ENCODE measurements at places on chromosomes 16 and 17.

- no peak for DNase-seq
Measured at GRCh38 chr17:28957277-28957991, 6.1 kb upstream of the PHF12 start.

DNA sequence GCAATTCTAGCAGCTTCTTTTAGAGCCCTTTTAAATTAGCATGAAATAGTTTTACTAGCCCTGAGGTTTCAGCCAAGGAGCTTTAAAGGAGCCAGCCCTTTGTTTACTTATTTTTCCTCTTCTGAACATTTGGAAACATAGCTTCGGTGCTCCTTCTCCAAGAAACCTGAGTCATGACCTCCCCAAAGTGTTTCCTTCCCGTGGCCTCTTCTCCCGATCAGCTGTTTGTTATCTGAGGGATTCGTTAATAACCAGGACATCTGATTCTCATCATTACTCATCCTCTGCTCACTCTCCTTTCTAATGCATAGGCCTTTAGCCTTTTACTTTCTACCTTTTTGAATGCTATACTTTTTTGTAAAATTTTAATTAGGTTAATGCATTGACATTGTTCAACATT, 204.5 kb downstream of the WWOX start:
- DNase-seq = no peak

DNA sequence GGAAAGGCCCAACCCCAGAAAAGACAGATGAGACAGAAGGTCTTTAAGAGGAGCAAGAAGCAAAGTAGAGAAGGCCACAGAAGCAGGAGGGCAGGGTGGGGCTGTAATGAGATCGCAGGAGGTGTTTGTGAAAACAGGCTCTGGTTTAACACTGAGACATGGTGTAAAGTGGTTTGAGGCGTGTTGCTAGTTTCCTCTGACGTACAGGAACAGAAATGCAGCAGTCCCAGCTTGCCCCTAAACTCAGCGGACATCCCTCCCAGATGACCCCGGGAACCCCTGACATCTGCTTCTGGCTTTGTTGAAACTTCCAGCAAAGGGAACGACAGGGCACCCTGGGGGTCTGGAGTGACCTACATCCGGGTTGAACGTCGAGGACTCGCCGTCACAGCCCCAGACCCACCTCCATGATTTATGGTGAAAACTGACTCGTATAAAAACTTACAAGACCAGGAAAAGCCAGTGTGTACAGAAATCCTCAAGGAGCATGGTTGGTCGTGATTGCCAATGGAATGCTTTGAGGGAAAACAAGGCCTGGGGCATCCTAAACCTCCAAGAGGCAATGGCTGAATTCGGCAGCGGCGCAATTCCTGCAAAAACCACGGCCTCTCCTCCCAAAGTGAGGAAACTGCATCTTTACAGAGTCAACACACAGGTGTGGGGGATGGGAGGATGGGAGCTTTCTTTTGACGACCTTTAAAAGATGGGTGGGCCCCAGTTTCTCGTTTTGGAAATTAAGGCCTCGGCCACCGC, 25.8 kb downstream of the LITAF start:
- no peak for DNase-seq

DNA sequence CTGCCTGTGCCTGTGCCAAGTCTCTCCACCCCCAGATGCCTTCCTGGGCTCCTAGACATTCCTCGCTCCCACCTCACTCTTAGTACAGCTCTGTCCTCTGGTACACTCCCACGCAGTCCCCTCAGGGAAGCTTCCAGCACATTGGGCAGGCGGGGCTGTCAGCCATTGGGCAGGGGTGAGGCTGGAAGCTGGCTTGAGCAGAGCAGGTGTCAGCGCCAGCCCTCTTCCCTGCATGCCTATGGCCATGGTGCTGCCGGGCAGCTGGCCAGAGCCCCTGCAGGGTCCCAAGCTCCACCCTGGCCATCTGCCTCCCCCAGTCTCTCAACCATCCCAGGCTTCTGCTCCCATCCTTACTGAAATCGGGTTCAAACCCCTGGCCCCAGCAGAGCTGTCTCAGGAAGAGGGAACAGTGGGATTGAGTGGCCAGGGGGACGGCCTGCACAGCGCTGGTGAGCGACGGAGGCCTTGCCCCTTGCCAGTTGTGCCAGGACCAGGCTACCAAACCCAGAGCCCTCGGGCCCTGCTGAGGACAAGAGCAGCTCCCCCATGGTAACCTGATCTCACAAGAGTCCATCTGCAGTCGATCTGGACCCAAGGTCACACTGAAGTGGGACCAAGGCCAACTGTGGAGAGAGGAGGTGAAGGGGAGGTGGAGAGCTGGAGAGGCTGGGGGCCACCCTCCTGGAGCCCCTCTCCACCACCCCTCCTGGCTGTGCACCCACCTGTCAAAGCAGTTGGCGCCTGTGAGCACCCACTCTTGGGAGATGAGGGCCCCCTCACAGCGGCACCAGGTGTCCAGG, 2.4 kb upstream of the B9D1 start:
- DNase-seq = no peak

GRCh38 chr16:58336332-58337089, 41.7 kb upstream of the PRSS54 start:
- peak; percentile 68 for DNase-seq

- DNase-seq = no peak
Measured at GRCh38 chr17:76458580-76459490, 5.9 kb upstream of the UBE2O start.

GRCh38 chr17:5049314-5049841, 14.2 kb upstream of the SLC52A1 start:
- no peak for DNase-seq

DNA sequence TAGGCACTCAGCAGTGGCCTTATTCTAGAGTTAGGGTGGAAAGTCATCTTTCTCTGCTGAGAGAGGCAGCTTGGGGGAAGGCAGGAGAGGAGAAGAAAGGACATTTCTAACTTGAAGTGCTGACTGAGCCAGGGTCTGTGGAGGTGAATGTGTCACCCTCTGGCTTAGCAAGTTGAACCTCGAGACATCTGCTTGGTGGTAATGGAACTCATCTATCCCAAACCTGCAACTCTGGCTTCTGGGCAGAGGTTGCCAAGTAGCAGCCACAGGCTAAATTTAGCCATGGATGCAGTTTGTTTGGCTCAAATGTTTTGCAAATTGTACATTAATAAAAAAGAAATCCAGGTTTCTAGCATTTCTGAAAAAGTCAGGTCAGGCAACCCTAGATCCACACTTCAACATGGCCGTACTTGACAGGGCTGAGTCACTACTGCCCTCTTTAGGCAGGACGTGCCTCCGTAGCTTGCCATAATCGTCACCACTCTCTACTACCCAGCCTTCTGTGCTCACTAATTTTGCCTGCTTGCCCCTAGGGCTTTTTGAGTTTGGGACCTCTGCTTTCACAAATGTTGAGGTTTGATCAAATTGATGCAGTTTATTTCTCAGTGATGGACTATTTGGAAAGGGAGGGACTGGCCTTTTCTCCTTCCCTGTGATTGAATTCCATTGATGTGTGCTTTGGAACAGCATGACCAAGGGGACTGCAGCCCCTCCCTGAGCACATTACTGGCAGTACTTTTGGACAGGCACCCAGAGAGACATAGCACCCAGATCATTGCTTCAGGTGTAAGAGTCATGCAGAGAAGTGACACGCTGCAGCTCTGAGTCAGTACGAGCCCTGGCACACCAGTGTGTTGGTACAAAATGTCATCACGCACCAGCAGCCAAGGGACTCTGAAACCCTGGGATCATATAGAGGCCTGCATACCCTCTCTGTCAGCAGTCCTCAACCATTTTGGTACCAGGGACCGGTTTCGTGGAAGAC, 5.2 kb downstream of the CDH13 start:
- DNase-seq = no peak

DNA sequence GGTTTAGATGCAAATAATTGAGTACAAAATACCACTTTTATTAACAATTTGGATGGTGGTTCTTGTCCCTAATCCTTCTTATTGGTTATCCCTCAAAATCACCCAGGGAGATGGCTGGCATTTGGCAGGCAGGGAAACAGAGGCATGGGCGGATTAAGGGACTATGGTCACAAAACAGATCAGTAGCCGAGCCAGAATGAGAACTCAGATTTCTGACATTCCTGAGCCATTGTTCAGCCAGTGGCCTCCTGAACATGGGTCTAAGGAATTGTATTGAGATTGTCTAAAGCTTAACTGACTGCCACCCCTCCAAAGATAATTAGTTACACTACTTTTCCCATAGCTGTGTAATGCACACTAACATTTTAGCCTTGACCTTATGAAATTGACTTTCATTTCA, 88.4 kb downstream of the CHD9NB start:
- no peak for DNase-seq

- DNase-seq = peak; percentile 66
Measured at GRCh38 chr17:45293413-45294211, 23.2 kb downstream of the MAP3K14 start.

GRCh38 chr16:78677181-78677731, 577.8 kb downstream of the WWOX start:
- no peak for DNase-seq

DNA sequence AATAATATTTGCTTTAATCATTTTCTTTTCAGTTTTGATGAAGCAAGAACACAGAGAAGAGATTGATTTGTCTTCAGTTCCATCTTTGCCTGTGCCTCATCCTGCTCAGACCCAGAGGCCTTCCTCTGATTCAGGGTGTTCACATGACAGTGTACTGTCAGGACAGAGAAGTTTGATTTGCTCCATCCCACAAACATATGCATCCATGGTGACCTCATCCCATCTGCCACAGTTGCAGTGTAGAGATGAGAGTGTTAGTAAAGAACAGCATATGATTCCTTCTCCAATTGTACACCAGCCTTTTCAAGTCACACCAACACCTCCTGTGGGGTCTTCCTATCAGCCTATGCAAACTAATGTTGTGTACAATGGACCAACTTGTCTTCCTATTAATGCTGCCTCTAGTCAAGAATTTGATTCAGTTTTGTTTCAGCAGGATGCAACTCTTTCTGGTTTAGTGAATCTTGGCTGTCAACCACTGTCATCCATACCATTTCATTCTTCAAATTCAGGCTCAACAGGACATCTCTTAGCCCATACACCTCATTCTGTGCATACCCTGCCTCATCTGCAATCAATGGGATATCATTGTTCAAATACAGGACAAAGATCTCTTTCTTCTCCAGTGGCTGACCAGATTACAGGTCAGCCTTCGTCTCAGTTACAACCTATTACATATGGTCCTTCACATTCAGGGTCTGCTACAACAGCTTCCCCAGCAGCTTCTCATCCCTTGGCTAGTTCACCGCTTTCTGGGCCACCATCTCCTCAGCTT, 45.0 kb downstream of the ESRP2 start:
- DNase-seq = peak; percentile 83

DNA sequence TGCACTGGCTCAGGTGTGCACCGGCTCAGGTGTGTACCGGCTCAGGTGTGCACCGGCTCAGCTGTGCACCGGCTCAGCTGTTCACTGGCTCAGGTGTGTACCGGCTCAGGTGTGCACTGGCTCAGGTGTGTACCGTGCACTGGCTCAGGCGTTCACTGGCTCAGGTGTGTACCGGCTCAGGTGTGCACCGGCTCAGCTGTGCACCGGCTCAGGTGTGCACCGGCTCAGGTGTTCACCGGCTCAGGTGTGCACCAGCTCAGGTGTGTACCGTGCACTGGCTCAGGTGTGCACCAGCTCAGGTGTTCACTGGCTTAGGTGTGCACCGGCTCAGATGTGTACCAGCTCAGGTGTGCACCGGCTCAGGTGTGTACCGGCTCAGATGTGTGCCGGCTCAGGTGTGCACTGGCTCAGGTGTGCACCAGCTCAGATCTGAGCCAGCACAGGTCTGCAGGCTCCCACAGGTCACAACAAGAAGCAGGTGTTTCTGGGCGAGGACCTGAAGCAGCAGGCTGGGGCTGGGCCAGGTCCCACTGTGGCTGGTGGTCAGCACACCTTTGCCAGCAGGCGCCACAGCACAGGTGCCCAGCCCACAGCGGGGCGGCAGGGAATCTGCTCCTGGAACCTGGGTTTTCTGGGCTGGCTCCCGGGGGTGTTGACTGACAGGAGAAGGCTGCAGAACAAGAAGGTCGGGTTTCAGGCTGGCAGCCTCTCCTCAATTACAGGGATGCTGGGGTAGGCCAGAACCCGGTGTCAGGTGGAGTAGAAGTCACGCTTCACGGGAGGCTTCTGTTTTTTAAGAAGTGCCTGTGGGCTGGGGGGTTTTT, 17.2 kb downstream of the METRNL start:
- no peak for DNase-seq

GRCh38 chr17:2814481-2815341, 18.5 kb downstream of the RAP1GAP2 start:
- no peak for DNase-seq

DNA sequence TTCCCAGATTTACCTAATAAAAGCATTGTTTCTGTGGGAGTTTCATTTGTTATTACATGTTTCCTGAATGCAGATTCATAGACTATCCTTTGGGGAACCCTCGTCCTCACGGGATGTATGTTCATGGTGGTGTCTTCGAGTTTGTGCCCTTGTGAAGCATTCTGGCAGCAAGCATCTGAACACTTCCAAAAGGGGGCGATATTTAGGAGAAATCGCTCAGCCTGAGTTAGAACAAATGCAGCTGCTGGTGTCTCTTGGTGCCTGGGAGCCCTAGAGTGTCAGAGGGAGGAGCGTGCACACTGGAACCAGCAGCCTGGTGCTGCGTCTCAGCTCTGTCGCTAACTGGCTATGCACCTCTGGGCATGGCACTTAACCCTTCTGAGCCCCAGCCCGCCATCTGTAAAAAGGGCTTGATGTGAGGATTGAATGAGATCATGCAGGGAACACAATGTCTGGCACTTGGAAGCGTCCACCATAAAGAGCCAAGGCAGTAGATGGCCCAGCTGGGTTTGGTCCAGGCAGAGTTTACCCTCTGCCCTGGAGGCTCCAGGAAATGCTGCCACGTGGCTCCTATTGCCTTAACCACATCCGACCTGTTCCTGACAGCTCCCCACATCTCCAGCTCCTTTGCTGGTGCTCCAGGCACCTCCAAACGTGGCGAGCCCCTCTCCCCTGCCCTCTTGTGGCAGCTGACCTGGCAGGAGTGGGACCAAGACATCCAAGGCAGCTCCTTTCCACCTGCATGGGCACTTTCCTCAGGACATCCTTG, 25.0 kb upstream of the C16orf78 start:
- no peak for DNase-seq

DNA sequence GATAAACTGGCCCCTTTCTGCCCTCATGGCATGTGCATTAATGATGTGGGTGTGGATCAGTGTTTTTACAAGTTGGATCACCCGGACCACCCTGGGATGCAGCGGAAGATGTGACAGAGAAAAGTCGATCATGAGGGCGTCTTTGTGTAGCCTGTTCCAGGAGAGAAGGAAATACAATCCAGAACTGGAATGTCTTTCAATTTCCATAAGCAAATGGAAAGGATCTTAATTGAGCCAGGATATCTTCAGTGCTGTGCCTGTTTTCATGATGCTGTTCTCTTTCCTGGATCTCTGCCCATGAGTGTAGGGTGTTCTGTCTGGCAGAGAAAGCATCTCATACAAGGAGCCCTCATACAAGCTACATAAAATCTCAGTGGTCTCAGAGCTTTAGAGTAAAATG, 481.4 kb downstream of the XYLT1 start:
- no peak for DNase-seq

- no peak for DNase-seq
Measured at GRCh38 chr16:67242138-67242730, 5.0 kb downstream of the FHOD1 start.

- peak; percentile 15 for DNase-seq
Measured at GRCh38 chr16:80932708-80933095, 74.0 kb downstream of the CMC2 start.

Data from globus pallidus (tissue), 1 donor.